Left cardiac atrium (tissue), 4 donors: ENCODE measurements at places on chromosomes 6 and 20. TPM values are rescaled to one million over a fixed set of nuclear protein-coding genes. Genes with fewer than 3 reads are reported as not detected.

BTN1A1 gene
- total RNA-seq = not detected

FAM83B gene
- 6.4 TPM for total RNA-seq

SGK2 gene
- total RNA-seq = 10.9 TPM

PLCB4 gene
- 29.7 TPM for total RNA-seq

FABP7 gene
- total RNA-seq = 0.21 TPM

TBC1D22B gene
- 8.7 TPM for total RNA-seq

HAO1 gene
- not detected for total RNA-seq

- DNase-seq = no peak
These were observed 601.5 kb upstream of the NRSN1 start for GRCh38 chr6:23524548-23524947.

GRCh38 chr6:40286721-40287120, 300.4 kb downstream of the LRFN2 start:
- DNase-seq = no peak

DNA sequence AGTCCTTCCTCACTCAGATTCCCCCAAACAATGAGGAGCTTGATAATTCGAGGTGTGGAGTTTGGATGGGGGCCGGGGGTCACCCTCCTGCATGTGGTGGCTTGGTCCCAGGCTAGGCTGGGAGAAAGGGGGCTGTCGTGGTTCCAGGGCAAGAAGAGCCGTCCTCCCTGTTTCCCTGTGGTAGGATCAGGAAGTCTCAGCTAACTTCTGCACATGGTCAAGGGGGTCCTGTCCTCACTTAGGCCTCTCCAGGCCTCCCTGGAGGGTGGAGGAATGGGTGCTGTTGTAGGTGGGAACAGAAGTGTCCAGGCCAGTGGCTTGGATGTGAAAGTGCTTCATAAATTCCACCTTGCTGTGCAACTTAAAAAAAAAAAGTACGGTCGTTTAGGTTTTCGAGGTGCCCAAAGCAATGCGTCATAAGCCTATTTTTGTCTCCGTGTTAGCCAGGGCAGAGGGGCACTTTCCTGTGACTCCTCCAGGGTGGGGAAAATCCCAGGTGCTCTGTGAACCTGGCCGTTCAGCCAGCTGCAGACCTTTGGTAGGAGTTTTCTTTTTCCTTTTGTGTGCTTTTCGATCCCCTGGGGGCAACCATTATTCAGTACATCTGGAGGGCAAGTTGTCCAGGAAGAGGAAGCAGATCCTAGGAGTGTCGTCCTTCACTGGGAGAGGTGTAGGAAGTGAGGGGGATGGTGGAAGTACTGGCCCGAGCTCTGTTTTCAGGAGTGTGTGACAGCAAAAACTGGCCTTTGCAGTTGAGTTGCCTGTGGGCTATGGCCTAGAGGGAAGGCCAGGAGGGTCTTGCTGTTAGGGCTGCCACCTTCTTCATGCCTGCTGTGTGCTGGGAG, 9.6 kb downstream of the IGF2R start:
- no peak for DNase-seq

DNA sequence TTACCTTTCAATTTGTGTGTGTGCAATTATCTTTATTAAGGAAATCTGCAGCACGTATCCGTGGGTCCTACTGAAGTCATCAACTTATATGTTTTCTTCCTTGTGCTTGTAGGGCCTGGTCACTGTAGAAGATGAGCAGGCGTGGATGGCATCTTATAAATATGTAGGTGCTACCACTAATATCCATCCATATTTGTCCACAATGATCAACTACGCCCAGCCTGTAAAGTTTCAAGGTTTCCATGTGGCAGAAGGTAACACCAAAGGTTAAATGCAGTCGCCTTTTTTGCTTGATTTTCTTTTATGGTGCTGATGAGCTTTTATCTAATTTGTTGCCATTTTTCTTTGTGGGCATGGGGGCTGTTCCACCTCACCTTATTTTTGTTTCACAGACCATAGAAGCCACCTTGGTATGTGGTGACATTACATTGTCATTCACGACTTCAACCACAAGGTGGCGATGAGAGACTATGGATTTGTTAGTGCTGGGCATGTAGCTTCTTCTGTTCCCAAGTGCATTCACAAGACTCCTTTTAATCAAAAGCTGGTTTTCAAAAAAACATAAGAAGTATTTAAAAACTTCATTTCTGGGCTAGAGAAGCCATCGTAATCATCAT, 106.5 kb upstream of the LAMP5 start:
- DNase-seq = peak; percentile 24

- no peak for DNase-seq
These were observed 77.4 kb upstream of the MTHFD1L start for GRCh38 chr6:150788089-150788488.

- no peak for DNase-seq
These were observed 158.5 kb upstream of the ADGRB3 start for GRCh38 chr6:68476611-68477010.

- DNase-seq = no peak
These were observed 139.1 kb downstream of the LAMA2 start for GRCh38 chr6:129022011-129022553.

DNA sequence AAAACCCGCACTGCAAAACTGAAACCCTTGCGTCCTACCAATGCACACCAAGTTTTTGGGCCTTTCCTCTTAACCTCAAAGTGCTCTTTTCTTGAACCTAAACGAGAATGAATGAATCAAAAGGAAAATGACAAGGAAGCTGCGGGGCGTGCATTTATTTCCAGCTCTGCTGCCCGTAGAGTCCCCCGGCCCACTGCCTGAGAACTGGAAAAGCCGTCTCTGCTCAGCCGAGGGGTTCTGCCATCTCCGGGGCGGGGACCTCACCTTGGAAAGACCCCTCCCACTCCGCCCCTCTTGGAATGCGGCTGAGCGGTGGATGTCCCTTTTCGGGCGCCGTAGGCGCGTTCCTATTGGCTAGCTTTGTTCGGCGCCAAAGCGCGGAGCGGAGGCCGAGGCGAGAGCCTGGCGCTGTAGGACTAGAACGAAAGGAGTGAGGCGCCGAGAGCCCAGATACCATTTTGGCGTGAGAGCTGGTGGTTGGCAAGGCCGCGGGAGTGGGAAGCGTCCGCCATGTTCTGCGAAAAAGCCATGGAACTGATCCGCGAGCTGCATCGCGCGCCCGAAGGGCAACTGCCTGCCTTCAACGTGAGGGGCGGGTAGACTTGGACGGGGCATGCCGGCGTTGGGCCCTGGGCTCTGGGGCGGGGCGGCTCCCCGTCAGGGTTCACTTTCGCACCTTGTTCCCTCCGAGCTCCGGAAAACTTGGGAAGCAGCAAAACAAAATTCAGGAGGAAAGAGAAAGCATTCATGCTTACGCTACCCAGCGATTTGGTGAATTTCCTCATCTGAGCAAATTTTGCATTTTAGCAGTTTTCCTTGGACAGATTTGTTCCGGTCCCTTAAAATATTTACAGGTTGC, at the start of gene GINS1:
Gene GINS1, plus strand, starts transcription at position 363 of the 859 bp plus-strand sequence. Its CDS starts 148 bp downstream, at position 511.
- peak; percentile 84 for DNase-seq

DNA sequence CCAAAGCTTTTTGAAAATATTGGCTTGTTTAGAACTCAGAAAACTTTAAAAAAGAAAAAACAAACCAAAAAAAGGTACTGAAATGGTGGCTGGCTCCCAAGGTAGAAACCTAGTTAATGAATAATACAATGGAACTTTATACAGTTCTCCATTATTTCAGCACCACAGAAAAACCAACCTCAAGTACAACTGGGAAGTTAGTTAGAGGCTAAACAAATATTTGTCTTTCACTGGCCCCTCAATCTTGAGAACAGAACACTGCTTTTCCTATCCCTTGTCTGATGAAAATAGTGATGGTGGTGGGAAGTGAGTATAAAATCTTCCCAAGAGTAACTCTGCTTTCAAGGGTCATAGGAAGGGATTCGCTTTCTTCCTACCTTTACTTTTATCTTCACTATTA, 126.5 kb downstream of the REV3L start:
- DNase-seq = no peak

DNA sequence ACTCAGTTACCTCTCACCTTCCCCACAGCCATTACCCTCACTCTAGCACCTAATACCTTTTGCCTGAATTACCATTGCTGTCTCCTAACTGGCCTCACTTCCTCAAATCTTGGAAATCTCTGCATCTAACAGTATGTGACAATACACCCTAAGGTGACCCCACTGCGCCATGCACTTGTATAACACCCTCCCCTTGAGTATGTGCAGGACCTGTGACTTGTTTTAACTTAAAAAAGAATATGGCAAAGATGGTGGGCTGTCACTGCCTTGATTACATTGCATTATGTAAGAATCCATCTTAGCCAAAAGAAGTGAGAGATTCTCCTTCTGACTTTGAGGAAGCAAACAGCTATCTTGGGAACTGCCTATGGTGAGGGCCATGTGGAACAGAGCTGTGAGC, 29.9 kb upstream of the PKHD1 start:
- DNase-seq = no peak

GRCh38 chr6:34416877-34417371, 8.9 kb downstream of the RPS10 start:
- no peak for DNase-seq
